ENCODE measurements at places on chromosomes 1 and 21.

GRCh38 chr21:16071092-16071491 lies 341.3 kb downstream of the USP25 start:
- DNase-seq = no peak

DNA sequence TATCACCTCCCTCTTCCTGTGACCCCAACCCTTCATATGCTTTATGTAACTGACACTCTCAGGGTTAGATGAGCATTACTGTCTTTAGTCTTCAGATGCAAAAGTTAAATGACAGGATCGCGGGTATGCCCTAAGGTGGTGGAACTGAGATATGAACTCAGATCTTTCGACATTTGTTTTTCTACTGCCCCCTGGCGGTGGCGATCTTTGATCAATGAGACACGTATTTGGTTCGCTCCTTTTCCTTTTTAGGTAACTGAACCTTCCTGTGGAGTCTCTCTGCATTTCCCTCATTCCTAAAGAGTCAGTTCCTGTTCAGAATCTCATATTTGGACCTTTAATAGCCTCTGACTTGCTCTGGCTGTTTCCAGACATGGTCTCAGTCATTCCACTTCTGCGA lies 47.8 kb upstream of the ZP4 start:
- DNase-seq = no peak

DNA sequence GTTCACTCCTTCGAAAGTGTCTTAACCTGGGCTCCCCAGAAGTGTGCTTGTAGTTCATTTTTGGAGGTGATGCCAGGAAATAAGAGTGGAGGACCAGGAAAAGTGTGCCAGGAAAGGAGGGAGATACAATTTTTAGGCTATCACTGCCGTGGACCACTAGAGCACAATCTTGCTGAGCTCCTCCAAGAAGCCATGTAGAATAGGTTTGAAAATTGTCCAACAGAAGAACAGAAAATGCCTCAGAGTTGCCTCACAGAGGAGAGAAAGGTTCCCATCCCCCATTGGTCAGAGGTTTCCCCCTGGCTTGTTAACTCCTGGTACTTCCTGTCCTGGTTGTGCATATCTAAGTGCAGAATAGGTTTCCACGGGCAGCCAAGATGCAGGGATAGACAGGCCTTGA lies 41.6 kb downstream of the CATSPERE start:
- DNase-seq = no peak

GRCh38 chr21:46624050-46624449 lies 11.4 kb upstream of the PRMT2 start:
- no peak for DNase-seq

- DNase-seq = no peak
Observed at GRCh38 chr21:20257052-20257740, 741.0 kb upstream of the NCAM2 start.

- DNase-seq = peak; percentile 50
Observed at GRCh38 chr1:52636721-52637695, 4.0 kb downstream of the SHISAL2A start.

DNA sequence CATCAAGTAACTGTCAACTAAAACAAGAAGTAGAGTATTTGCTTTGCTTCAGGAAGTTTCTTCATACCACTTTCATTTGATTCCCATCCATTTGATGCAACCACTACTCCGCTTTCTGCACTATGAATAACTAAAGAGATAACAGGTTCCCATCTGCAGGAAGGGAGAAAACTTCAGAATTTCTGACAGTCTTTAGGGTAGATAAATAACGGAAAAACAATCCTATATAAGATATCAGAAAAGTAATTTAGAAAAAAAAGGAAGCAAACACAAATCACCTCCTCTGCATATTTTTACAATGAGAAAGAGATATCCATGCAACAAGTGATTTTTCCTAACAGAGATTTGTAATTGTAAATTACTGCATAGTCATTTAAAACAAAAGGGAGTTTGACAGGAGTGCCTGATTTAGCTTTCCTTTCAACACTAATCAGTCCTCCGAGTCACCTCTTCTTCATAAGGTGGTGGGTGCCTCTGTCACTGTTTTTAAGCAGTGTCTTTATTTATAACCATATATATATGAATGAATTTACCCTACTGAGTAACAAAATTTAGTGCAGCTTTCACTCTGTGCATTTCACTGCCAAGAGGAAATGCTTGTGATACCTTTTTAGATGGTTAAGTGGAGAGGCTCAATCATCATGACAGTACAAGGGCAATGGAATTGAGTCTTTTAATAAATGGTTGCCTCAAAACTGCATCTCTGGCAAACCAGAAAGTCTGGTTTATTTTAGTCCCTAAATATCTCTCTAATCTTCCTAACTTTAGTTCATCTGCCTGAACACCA lies 1920.4 kb downstream of the MRPL39 start:
- DNase-seq = no peak

All from activated CD8-positive, alpha-beta memory T cell treated with anti-CD3 and anti-CD28 coated beads for 4 hours (primary cell).